ENCODE measurements at places on chromosomes 6 and 20. TPM values are rescaled to one million over a fixed set of nuclear protein-coding genes. Genes with fewer than 3 reads are reported as not detected.

CASP8AP2 gene
- polyA plus RNA-seq = 2.7 TPM

GRCh38 chr6:26331218-26332073 lies 33.6 kb upstream of the BTN3A2 start:
- no peak for DNase-seq

OARD1 gene
- 6.7 TPM for polyA plus RNA-seq

DNA sequence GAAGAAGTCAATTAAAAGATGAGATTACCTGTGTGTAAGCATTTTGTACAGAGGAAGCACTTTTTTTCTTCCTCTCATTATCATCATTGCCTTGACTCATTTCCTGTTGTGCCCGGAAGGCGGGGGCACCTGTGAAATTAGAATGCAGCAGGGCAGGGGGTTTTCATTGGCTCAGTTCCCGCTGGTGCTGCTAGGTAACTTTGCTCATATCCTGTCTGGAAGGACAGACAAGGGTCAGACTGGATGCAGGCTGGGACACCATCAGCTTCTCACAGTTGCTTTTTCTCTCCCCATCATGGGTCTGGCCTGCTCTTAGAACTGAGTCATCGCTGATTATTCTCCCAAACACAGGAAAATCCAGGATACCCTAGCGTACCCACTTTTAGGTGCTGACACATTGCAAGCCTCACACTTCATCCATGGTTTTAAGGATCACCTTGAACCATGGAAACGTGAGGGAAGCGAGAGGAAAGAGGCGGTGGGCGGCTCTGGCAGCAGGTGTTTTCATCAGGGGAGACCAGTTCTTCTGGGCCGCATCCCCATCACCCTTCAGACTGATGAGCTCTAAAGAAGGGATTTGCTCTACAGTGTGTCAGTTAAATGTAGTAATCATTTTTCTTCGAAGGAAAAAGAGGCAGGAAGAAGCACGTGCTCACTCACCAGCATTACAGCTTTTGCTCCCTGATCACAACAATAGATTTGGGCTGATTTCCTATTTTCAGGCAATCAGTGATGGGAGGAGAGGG lies 195.7 kb upstream of the SASH1 start:
- DNase-seq = no peak

DNA sequence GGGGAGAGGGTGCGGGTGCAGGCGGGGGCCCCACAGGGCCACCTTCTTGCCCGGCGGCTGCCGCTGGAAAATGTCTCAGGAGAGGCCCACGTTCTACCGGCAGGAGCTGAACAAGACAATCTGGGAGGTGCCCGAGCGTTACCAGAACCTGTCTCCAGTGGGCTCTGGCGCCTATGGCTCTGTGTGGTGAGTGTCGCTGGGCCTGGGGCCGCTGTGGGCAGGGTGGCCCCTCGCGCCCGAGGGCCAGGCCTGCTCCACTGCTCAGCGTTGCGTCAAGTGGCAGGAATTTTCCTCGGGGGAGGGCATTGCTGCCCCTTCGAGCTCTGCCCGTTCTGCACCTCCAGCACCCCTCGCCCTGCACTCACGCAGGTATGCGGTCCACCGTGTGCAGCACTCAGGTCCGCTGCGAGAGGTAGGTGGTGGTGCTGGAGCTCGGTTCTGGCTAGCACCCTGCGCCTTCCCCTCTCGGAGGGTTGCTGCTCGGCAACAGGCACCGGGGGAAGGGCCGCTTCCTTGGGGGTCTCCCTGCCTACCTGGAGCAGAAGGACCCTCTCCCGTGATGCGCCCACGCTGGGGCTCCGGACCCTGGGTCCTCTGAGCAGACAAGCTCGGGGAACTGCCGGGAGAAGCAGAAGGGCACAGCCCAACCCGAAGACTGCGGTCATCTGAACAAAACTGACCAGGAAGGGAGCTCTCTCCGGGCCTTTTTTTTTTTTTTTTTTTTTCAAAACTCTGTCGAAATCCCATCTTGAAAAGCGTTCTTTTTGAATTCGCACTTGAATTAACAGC lies 674 bp downstream of the MAPK14 start:
- DNase-seq = no peak

GRCh38 chr6:34836451-34836850 lies 44.6 kb downstream of the BLTP3A start:
- no peak for DNase-seq

DNA sequence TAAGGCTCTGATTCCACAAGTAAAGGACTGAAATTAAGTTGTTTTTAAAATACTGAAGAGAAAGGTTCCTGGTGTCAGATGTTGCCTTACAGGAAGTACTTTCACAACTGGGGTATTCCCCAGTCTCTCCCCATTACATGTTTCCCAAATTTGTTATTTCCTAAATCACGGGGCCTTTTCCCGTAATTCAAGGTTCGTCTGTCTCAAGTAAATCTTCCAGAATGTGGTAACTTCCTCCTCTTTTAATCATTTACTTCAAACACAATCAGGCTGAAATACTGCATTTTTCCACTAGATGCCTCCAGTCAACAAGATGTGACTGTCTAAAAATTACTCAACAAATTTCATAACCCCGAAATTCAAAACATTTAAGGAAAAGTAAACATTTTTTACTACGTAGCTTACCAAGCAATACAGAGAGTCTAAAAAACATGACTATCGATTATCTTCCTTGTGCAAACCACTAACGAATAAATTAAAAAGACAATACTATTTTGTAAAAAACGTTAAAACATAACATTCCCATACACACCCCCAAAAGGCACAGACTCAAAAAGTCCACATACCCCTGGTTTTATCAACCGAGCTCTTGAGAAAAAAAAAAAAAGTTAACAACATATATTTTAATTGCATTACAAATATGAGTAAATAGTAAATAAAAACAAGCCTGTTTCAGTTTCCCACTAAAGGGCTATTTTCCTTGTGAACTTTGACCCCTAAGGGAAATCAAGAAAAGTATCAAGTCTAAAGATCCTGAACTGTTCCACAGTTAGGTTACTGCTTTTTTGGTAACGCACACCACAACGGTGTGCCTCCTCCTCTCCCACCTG lies 1.7 kb downstream of the SOD2 start:
- DNase-seq = peak; percentile 60

DNA sequence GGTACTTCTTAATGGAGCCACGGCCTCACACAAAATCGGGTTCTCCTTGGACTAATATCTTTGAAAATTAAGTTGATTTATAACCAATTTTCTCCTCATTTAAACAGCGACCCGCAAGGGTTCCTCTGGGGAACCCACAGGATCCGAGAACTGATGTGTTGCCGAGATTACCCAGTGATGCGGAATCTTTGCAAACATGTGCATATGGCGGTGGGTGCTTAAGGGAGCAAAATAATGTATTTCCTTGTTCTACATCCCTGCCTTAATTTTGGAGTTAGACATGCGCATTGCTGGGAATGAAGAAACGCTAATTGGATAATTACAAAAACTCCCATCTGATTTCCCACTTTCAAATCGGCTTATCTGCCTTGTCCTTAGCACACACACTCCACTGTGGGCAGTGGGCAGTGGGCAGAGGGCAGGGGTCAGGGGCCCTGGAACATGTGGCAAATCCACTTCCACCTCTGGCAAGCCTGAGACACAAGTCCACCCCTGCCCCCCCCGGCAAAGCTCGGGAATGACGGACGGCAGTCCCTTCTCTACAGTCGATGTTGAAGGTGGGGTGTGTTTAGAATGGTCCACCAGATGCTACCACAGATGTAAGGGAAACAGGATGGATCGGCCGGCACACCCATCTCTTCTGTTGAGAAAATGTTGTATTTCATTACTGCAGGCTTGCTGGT lies 137.4 kb upstream of the CDH4 start:
- no peak for DNase-seq

DNA sequence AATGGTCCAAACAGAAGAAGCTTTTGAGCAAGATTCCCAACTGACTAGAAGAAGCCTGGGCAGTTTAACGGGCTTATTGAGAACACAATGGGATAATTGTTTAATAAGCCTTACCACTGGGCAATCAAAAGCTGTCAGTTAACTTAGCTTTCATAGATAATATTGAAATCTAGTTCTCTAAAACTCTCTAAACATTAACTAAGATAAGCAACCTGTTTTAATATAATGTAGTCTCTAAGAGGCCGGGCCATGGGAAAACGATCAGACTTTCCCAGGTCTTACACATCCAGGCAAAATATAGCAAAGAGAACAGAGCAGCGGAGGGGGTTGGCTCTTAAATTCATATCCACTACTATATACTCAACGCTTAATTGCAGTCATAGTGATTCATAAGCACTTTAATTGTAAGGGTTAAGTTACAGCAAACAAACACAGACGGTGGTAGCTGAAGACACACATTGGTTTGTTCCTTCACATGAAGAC lies 128.0 kb upstream of the FAM83B start:
- no peak for DNase-seq

DNA sequence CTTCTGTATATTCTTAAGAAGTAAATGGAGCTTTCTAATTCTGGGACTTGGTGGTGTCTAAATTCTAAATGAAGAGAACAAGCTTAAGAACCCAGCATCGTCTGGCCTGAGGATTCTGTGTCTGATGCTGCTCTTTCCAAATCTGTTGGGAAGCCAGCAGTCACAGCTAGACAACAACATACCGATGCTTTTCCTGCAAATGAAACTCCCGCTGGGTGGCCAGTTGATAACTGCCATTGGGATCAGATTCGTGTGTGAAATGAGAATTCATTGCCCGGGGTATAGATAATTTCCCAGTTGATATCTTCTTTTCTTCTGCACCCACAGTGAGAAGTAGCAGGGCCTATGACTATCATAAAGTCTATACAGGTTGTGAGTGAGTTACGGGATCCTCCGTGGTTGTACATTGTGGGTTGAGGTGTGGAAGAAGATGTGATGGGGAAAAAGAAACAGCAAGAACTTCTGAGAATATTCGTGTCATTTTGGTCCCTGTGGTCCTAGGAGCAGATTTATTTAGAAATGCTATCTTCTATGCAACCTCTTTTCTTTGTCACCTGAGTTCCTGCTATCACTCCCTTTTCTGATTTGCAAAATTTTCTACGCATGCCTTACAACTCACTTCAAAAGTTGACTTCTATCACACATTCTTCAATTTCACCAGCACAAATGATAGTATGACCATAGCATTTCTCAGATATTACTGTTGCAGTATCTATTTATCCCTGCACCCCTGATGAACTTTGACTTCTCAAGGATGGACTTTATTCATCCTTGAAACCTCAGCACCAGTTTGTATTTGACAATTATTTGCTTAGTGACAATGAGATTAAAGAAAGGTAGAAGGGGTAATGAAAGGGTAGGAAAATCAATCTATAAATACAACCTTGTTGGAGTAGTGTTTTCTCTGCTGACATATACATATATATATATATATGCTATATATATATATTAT lies 10.4 kb downstream of the NOX3 start:
- DNase-seq = no peak

DNA sequence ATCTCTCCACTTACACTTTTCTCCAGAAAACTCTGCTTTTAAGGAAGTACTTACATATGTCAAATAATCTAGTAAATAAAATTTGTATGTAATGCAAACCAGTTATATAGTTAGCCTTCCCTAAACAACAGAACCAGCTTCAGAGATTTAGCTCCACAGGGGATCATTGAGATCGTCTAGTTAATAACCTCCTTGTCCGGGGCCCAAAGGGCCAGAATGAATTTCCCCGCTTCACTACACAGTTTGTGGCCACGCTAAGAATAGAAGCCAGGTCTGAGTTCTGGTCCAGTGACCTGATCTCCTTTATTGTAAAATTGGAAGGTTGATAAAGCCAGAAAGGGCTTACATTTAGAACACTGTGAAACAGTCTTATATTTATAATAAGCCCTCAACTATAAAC lies 245.2 kb downstream of the TPBG start:
- no peak for DNase-seq

ADISSP gene
- polyA plus RNA-seq = 34.3 TPM

GRCh38 chr6:27062755-27063154 lies 184.7 kb upstream of the PRSS16 start:
- no peak for DNase-seq

DNA sequence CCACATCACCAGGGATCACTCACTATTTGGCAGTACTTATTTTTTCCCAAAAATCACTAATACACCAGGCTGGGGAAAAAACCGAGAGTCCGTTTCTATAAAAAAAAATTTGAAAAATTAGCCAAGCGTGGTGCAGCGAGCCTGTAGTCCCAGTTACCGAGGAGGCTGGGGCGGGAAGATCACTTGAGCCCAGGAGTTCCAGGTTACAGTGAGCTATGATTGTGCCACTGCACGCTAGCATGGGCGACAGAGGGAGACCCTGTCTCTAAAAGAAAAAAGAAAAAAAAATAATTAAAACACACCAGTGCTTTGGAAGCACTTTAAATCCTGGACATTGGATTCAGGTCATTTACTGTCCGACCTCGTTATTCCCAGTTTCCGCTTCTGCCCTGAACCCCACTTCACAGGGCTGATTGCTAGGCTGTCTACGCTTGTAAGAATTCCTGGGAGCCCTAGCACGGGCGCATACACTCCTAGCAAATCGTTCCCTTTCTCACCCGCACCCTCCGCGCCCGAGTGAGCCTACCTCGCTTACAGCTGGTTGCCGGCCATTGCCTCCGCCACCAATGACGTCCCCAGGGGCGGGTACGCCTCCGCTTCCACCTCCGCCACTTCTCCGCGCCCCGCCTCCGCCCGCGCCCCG lies at the start of gene TPMT:
Gene TPMT, minus strand, starts transcription at position 571 of the 643 bp plus-strand sequence. CDS start 5,950 bp downstream, outside the sequence.
- DNase-seq = no peak

SALL4 gene
- 0.51 TPM for polyA plus RNA-seq

GRCh38 chr6:125020385-125020784 lies 58.1 kb downstream of the RNF217 start:
- DNase-seq = peak; percentile 72

DNA sequence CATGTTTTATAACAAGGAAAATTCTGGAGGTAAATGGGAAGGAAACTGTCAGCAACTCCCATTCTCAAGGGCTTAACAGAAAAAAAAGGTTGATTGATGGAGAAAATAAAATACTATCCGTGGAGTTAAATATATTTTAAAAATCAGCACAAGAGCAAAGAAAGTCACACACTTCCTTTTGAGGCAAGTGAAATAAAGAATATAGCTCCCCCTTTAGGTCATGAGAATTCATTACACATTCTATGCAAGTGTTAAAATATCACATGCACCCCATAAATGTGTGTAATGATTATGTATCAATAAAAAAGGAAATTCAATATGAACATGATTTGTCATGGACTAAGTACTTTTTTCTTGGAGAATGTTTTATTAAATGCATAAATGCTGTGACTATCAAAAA lies 349.2 kb downstream of the TPBG start:
- DNase-seq = no peak

WFDC5 gene
- polyA plus RNA-seq = not detected

DNA sequence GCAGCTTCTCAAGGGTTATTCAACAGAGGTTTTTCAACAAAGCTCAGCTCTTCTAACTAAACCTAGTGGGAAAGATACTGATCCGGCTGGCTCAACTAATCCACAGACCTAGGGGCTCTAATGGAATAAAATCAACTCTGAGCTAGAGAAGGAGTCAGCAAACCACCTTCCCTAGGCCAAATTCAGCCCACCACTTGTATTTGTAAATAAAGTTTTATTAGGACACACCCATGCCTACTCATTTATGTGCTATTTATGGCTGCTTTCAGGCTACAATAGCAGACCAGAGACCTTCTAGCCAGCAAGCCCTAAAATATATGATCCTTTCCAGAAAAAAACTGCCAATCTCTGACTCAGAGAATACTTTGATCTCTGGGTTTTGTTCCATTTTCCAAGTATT lies 6.0 kb upstream of the RAB22A start:
- DNase-seq = no peak

Measured in BJ (cell line).